ENCODE measurements at places on chromosomes 5 and 9.

DNA sequence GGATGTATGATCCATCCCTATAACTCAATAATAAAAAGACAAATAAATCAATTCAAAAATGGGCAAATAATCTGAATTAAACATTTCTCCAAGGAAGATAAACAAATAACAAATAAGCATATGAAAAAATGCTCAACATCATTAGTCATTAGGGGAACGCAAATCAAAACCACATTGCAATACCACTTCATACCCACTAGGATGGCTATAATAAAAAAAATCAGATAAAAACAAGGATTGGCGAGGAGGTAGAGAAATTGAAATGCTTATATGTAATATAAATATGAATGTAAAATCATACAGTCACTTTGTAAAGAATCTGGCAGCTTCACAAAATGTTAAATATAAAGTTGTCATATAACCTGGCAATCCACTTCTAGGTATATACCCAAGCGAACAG is 52.3 kb upstream of the TBCA start:
- DNase-seq: no peak

GRCh38 chr9:119074017-119074416 is 295.2 kb downstream of the BRINP1 start:
- DNase-seq: no peak

DNA sequence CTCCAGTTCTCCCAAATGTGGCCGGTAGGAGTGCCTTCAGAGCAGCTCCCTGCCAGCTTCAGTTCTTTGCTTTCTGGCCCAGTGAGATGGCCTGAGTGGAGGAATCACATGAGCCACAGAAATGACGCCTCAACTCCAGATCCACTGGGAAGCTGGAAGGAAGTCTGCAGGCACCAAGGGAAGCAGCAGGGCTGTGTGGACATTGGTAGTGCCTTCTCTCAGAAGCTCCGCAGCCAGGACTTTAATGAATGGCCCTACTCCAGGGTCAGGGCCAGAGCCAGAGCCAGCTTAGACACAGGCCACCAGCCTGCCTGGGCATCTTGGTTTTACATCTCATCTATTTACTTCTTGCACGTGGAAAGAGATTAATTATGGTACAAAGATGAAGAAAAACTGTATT is 12.0 kb upstream of the PSMB7 start:
- DNase-seq: no peak

- DNase-seq: no peak
Observed at GRCh38 chr5:66080664-66081063, 63.4 kb upstream of the SREK1 start.

GRCh38 chr9:120490888-120491595 is 88.9 kb downstream of the CDK5RAP2 start:
- DNase-seq: no peak

Data from foreskin melanocyte (primary cell).